IPS-NIHi11 (cell line): ENCODE measurements at places on chromosomes 2 and 18.

DNA sequence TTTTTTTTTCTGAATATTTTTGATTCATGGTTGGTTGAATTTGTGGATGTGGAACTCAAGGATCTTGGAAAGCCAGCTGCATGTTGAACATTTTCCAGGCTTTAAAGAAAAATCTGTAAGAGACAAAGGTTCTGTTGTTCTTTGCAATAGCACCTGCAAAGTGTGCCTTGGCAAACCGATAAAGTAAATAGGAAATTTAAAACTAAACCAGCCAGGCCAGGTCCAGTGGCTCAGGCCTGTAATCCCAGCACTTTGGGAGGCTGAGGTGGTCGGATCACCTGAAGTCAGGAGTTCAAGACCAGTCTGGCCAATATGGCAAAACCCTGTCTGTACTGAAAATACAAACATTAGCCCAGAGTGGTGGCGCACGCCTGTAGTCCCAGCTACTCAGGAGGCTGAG, 74.4 kb downstream of the RIF1 start:
- no peak for DNase-seq

GRCh38 chr2:36369163-36369562, 13.6 kb downstream of the CRIM1 start:
- DNase-seq: no peak

DNA sequence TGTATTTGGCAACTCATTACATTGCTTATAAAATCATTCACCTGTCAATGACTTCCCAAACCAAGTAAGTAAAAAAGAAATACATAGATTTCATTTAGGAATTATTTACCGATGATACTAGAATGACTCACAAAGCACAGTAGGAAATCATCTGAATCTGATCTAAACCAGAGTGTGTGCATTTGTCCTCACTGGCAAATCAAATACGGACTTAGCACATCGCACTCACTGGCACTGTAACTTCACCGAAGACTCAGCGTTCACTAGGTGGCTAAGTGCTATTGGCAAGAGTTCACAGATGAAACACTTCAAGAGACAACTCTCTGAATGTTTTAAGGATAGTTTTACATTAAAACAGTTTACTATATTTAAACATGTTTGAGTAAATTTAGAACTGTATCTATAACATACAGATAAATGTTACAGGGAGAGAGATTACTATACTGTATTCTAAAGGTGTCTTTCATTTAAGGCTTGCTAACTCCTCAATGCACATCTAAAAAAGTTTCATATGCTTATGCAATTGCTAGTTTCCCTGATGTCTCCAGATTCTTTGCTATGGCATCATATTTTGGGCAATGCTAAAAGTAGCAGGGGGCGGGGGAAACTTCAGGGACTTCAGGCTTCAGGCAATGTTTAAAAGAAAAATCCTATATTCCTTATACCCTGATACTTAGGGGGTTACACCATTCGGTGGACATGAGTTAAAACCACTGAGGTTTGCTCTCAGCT, 48.8 kb downstream of the STK39 start:
- no peak for DNase-seq

DNA sequence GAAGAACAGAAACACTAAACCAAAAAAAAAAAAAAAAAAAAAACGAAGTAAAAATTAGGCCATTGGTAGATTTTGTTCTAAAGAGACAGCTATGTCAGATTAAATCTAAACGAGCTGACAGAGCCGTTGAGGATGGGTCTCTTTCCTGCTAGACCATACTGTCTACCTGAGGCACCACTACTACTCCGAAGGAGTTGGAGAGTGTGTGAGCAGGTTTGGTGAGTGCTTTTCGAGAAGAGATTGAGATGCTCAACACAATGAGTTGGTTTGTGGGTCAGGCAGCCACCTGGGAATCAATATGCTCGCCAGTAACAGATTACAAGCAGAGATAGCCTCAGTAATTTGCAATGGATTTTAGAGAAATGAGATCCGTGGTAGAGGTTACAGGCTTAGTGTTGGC, 281.5 kb upstream of the EPAS1 start:
- no peak for DNase-seq

GRCh38 chr2:31203916-31204315, 13.4 kb downstream of the CAPN14 start:
- DNase-seq: no peak

- DNase-seq: no peak
Observed at GRCh38 chr2:52465287-52465686, 1302.3 kb upstream of the CHAC2 start.

- DNase-seq: no peak
Observed at GRCh38 chr18:49223837-49224529, 236.5 kb downstream of the DYM start.

DNA sequence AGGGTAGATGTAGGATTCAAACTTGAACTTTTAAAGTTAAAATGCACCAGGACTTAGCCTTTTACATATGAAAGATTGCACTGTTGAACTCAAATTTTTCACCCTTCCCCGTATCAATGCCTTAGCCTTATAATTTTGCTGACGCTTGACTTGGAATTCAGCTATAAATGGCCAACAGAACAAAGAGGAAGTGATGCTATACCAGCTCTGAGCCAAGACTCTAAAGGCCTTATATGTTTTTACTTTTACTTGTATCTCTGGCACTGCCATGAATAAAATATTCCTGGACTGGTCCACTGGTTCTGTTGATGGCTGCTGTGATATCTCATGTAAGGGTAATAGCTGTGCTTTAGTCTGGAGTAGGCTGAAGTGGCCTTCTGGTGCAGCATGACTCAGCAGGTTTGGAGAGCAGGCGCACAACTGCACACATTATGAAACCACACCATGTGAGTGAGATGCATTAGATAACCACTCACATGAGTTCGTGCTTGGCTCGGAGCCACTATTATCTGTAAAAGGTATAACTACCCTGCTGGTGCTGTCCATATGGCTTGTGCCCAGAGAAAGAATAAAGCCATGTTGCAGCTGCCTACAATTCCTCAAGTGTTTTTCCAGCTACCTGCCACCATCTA, 8.4 kb upstream of the IER3IP1 start:
- no peak for DNase-seq

GRCh38 chr2:46106690-46107089, 190.5 kb upstream of the EPAS1 start:
- no peak for DNase-seq

DNA sequence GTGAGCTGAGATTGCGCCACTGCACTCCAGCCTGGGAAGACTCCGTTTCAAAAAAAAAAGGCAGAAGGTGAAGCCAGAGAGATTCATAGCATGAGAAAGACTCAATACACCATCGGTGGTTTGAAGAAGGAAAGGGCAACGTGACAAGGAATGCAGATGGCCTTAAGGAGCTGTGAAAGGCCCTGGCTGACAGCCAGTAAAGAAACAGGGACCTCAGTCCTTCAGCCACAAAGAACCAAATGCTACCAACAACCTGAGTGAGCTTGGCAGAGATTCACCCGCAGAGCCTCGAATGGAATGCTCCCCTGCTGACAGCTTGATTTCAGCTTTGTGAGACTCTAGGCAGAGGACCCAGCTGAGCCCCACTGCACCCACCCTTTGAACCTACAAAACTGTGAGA, 154.9 kb upstream of the NDUFV2 start:
- DNase-seq: no peak

DNA sequence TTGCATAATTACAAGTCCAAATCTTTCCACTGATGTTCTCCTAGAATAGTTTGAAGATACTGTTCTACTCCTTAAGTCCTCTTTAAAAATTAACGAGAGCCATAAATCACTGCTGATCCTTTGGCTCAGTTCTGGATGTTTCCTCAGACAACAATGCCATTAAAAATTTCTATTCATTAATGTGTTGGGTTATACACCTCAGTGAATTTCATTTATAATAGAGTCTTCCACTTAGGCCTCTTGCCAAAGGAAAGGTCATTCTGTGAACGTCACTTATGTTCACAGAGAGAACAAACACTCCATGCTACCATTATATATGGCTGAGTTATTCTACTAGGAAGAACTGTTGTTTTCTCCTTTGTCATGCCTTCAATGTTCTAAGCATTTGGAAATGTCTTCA, 1472.3 kb upstream of the CELF4 start:
- DNase-seq: no peak

DNA sequence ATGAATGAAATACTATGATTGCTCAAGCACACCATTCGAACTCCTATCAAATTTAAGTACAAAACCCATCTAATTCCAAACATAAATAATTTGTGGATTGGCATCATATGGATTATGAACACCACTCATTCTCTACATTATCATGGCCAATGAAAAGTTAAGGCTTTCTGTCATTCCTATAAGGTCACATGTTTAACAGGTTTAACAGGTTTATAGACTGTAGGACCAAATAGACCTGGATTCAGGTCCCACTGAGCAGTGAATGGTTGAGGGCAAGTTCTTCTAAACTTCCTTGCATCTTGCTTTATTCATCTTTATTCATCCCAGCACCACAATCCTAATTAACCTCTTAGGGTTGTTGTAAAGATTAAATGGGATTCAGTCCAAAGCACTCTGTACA, 33.4 kb downstream of the FBXO36 start:
- no peak for DNase-seq

- no peak for DNase-seq
Observed at GRCh38 chr18:46283268-46283667, 179.1 kb downstream of the HAUS1 start.

DNA sequence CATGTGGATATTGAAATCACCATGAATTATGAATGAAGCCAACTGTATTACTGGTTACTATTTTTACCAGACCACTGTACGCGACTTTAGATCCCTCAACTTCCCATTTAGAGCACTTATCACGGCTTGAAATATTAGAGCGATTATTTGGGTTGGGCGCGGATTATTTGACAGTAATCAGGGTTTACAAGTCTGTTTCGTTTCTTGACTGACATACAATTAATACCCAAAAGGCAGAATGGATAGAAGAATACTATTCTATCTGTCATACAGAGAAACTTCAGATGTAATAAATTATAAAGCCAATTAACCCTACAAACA, 496 bp upstream of the NAPG start:
- no peak for DNase-seq

- no peak for DNase-seq
Observed at GRCh38 chr18:3246635-3247239, 864 bp upstream of the MYL12A start.

DNA sequence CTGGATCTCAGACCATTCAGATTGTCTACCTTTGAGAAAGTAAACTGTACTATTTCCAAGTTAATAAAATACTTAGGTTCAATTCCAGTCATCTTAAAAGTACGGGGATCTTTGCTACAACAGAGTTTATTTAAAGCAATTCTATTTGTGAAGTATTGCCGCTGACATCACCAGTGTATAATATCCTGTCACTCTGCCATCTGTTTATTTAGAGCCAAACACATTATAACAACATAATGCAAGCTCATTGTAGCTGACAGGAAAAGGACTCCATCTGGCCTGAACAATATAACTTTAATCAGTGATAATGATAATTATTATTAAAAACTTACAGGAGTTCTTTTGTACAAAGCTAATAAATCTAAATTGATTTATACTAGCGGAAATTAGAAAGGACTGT, 786.8 kb downstream of the ERBB4 start:
- no peak for DNase-seq

- DNase-seq: no peak
Observed at GRCh38 chr2:229025653-229026052, 245.4 kb downstream of the PID1 start.

DNA sequence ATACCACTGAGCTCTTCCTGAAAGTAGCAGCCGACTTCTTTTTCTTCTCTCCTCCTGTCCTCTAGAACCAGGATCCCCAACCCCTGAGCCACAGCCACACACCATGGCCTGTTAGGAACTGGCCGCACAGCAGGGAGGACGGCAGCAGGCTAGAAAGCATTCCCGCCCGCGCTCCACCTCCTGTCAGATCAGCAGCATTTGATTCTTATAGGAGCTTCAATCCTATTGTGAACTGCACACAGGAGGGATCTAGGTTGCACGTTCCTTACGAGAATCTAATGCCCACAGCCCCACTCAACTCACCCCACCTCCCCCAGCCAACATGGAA, 179.1 kb upstream of the SH3BP4 start:
- DNase-seq: no peak

- no peak for DNase-seq
Observed at GRCh38 chr2:120779781-120780283, 44.2 kb downstream of the GLI2 start.

DNA sequence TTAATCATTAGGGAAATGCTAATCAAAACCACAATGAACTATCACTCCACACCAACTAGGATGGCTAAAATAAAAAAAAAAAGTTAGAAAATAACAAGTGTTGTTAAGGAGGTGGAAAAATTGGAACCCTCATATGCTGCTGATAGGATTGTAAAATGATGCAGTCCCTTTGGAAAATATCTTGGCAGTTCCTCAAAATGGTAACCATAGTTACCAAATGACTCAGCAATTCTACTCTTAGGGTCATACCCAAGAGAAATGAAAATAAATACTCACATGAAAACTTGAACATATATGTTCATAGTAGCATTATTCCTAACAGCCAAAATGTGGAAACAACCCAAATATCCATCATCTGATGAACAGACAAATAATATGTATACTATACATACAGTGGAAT, 15.7 kb upstream of the ACVR2A start:
- no peak for DNase-seq

GRCh38 chr2:95347681-95348608, 50.8 kb downstream of the KCNIP3 start:
- DNase-seq: no peak

DNA sequence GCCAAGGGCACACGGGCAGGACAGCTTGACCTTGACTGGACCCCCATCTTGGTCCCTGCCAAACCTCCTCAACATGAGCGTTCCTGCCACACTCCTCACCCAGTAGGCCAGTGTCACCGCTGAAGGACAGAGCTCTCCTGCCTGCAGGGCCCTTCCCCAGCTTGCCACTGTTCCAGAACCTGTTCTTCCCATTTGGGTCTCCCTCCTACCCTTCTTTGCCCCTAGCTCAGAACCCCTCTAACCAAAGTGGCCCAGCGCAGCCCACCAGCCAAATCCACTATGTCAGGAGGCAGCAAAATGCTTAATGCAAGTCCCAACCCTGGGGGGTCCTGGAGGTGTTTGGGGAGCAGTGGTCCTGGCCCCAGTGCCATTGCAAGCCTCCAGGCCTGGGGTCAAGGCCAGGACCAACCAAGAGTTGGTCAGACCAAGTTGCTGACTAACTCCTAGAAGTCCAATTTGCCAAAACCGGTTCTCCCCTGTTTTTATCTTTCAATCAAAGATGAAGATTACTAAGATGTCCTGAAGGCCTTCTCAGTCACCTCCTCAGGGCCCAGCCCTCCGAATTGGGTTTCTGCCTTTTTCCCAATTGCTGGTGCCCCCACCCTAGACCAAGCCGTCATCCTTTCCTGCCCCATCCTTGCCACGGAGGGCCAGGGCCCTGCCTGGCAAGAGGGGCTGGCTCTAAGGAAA, 4.5 kb upstream of the ASPRV1 start:
- no peak for DNase-seq

DNA sequence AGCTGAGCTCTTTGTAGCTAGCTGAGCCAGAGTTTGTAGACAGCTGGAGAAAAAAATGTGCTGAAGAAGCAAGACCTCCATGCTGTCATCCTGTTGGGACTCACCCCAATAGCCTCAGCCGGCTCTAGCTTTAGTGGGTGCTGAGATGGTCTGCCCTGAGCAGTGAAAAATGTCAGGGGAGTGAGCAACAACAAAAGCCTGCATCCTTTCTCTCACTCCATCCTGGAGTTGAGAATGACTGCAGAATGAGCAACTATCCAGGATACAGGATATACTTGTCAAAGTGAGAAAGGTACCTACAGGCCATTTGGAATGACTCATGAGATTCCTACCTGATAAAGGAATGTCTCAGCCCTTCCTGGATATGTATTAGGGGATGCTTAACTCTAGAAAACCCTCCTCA, 146.1 kb upstream of the DLX2 start:
- no peak for DNase-seq

GRCh38 chr2:19799881-19800780, 101.7 kb downstream of the TTC32 start:
- DNase-seq: no peak

GRCh38 chr2:78416625-78417300, 608.7 kb upstream of the REG3G start:
- no peak for DNase-seq
